ENCODE measurements at places on chromosomes 3 and 15. TPM values are rescaled to one million over a fixed set of nuclear protein-coding genes. Genes with fewer than 3 reads are reported as not detected.

The TMEM202 gene
- total RNA-seq: not detected

GRCh38 chr15:90309020-90309419, 43.1 kb upstream of the ZNF774 start:
- DNase-seq: no peak

- no peak for DNase-seq
These were observed 1062.4 kb downstream of the AGBL1 start for GRCh38 chr15:87142096-87142495.

DNA sequence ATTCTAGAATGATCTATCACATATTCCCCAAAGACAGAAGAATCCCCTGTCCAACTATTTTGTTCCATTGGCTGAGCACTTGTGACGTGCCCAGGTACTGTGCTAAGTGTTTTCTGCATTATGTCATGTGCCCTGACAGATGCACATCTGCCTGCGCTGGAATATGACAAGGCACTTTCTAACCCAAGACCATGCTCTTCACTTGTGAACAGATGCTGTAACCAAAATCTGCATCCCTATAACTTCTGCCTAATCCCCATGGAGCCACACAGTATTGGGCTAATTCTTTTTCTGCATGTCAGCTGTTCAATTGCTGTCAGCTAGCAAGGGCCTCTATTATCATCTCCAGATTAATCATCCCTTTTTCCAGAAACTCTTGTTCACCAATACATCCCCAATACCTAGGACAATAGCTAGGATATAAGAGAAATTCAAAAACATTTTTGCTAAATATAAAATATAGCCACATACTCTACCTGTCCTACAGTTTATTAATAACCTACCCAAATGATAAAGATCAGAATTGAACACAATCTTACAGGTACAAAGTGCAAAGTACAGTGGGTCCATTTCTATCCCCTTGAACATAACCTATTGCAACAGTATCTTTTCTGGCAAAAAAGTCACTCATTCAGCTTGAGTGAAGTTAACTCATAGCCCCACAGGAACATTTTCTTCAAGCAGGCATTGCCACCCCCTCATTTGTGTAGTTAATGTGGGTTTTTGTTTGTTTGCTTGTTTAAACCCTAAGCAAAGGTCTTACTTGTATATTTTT, 109.4 kb upstream of the LRRN1 start:
- DNase-seq: no peak

The SUCNR1 gene
- total RNA-seq: 0.18 TPM

DNA sequence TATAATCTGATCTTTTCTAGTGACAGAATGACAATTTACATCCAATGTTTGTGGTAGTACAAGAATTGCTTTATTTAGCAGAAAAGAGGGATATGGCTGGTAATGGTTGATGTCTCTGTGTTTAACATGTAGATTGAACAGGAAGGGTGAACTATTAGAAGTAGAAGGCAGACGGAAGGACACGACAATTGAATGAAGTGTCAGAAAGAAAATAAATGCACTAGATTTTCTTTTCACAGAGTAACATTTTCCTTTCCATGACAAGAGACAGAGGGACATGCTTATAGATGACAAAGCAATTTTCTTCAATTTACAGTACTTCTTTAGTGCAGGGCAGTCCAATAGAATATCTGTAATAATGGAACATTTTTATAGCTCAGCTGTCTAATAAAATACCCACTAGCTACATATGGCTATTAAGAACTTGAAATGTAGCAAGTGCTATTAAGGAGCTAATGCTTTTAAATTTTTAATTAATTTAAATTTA, 48.9 kb upstream of the MBNL1 start:
- no peak for DNase-seq

- no peak for DNase-seq
These were observed 281.6 kb downstream of the MBNL1 start for GRCh38 chr3:152550284-152550683.

DNA sequence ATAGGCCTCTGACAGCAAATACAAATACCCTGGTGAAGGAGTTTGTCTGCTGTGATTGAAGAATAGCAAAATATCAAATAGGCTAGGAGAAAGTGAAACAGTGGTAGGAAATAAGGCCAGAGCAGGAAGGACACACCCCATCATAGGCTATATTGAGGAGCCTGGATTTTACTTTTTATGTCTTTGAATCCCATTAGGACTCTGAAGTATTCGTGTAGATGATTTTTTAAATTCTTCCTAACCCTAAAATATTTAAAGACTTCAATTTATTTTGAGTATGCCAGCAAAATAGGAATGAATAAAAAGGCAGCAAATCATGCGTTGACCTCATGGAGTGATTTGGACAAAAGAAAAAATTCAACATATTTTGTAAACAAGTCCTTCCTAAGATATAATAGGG, 562.8 kb downstream of the NAALADL2 start:
- no peak for DNase-seq

DNA sequence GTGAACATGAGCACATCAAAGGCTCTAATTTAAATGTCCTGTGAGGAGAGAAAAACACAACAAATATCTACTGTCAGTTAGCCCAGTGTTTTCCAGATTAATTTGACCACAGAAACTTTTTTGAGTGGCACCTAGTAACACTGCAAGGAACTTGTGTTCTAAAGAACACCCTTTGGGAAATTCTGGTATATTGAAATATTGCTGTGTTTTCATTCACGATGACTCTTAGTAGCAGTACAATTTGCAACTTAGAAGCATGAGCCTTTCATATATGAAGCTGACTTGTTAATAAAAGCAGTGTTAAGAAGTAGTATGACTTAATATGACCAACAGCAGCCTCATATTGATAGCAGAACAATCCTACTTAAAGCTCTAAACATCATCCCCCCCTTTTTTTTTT, 32.0 kb downstream of the B3GALNT1 start:
- DNase-seq: no peak

The HDAC11 gene
- 19.1 TPM for total RNA-seq

The PROK2 gene
- not detected for total RNA-seq

The INKA1 gene
- total RNA-seq: 9.4 TPM

- DNase-seq: no peak
These were observed 1.0 kb downstream of the SHOX2 start for GRCh38 chr3:158105119-158105709.

DNA sequence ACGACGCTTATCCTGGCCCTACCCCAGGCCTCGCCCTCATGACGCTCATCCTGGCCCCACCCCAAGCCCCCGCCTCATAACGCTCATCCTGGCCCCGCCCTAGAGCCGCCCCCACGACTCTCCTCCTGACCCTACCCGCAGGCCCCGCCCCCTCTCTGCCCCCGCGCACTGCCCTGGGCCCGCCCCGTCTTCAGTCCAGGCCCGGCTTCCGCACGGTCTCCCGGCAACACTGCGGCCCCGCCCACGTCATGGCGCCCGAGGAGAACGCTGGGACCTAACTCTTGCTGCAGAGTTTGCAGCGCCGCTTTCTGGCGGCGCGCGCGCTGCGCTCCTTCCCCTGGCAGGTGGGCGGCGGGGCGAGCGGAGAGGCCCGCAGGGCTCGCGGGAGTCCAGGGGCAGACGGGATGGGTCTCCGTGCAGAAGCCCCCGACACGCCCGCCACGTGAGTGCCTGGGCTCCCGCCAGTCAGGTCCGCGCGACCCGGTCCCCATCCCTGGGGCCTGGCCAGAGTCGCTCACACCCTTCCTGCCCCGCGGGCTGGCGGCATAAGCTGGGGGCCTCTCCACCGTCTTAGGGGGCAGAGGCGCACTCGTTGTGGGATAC, 52.5 kb upstream of the ROPN1B start:
- DNase-seq: peak; percentile 95

- DNase-seq: no peak
These were observed 187.1 kb downstream of the UACA start for GRCh38 chr15:70576276-70576675.

DNA sequence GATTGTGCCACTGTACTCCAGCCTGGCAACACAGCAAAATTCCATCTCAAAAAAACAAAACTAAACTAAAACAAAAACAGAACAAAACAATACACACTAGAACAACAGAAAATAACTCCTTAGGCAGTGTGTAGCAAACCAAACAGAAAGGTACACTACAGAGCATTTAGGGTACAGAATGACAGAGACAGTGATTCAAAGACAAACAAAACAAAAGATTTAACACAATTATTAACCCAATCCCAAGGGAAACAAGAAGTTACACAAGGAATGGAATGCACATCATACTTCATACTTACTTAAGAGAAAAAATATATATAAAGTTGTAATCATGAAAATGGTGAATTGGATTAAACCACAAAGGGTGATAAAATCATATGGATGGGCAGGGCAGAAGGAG, 12.9 kb downstream of the SLC25A20 start:
- DNase-seq: no peak

The SECISBP2L gene
- total RNA-seq: 64.2 TPM

- DNase-seq: no peak
These were observed 141.5 kb upstream of the TBL1XR1 start for GRCh38 chr3:177338697-177339219.

DNA sequence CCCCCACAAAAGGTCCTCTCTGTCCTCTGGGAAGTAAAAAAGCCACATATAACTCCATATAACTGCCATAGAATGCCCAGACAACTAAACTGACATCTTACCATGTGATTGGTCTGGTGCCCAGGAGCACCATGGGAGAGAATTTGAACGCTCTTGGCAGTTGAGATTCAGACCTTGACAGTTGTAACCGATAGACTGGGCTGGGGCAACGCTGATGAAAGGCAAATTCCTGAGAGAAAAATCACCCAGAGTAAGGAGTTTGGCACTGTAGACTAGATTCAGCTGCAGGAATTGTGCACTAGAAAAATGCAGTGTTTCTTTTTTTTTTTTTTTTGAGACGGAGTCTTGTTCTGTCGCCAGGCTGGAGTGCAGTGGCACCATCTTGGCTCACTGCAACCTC, 240.5 kb downstream of the SOX2 start:
- DNase-seq: no peak

DNA sequence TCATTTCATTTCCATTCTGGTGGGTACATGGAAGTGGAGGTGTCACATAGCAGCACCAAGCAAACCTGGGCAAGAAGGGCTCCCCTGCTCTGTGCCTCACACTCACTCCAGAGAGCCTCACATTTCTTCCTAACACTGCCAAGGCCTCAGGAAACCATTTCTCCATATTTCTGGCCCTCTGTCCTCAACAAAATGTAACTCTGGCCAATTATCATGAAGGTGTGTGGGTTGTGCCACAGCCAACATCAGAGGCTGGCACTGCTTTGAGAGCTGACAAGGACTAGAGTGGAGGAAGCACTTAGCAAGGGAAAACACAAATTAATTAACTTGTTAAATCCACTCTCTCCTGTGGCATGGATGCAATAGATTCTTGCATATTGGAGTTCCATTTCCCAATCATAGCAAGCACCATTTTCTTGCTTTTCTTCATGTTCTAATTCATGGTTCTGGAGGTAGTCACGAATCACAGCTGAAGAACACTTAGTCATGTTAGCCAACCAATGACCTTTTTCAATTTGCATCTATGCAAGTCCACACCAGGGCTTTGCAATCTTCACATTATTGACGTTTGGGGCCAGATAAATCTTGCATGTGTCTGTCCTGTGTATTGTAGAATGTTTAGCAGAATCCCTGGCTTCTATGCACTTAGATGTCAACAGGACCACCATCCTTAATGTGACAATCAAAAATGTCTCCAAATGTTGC, 241.1 kb downstream of the PLCL2 start:
- DNase-seq: no peak

The ABHD17C gene
- 17.0 TPM for total RNA-seq

DNA sequence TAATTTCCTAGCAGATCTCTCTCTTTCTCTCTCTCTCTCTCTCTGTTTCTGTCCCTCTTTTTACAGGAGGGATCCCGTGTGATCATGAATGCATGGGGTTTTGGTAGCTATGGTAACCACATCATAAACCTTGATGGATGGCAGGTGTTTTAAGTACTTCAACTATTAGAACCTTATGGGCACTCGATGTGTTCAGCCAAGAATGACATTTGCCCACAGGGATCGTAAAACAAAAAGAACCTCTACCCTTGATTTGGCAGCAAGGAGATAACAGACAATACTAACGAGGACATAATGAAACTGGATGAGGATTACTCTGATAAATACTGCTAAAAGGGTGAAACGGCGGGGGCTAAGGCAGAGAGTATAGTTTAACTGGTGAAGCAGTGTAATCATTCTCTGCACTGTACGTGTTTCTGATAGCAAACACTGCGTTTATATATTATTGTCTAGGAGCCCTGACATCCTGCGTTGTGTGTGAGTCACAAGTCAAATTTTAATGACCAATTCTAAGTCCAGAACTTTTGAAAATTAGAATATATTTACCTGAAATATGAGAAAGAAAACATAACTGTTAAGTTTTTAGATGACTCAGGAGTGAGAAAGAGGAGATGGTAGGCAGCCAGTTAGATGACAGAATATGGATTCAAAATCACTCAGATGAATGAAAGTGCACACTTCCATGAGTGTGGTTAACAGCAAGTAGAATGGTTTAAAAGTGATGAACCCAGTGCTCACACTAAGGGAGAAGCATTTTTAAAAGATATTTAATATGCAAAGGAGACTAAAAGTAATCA, 80.3 kb downstream of the OTOL1 start:
- DNase-seq: no peak

- DNase-seq: no peak
These were observed 109.7 kb downstream of the OCA2 start for GRCh38 chr15:27989427-27989826.

GRCh38 chr15:66720206-66721010, 18.4 kb downstream of the SMAD6 start:
- DNase-seq: no peak

The SLC12A1 gene
- total RNA-seq: 0.14 TPM

The WDR93 gene
- 0.34 TPM for total RNA-seq

DNA sequence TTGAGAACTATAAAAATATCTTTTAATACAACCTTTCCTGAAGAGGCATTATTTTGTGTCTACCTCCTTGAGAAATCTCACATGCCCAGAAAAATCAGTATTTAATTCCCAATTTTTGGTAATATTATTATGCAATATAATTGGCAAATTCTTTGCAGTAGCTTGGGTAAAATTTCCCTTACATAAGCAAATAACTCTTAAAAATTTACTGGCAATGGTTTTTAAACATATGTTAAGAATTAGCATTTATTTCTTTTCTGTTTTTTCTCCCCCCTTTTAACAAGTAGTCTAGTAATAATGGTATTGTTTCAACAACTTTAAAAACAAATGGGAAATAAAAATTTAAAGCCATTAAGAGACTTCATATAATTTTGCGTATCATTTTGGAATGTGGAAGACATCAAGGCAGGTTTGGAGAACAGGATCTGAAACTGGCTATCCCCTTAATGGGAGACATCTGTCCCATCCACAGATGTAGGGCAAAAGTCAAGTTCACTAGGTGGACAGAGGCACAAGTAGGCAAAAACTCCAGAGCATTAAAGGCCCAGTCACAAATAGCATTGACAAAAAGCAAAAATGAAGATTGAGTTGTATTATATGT, 89.6 kb upstream of the AADACL2 start:
- DNase-seq: no peak

GRCh38 chr15:65092911-65093792, 16.6 kb downstream of the KBTBD13 start:
- DNase-seq: no peak

Measured in mesothelial cell of epicardium (in vitro differentiated cells).